ENCODE measurements at places on chromosomes 2 and 18.

- DNase-seq, result no peak
Measured at GRCh38 chr2:207188626-207189419, 23.1 kb upstream of the KLF7 start.

DNA sequence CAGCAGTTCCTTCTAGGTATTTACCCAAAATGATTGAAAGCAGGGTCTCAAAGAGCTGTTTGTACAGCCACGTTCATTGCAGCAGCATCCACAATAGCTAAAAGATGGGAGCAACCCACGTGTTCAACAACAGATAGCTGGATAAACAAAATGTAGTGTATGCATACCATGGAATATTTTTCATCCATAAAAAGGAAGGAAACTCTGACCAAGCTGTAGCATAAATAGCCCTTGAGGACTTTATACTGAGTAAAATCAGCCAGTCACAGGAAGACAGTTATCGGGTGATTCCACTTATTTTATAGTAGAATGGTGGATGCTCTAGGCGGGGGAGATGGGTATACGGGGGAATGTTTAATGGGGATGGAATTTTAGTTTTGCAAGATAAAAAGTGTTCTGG is 7.5 kb downstream of the TRAPPC12 start:
- DNase-seq, result no peak

DNA sequence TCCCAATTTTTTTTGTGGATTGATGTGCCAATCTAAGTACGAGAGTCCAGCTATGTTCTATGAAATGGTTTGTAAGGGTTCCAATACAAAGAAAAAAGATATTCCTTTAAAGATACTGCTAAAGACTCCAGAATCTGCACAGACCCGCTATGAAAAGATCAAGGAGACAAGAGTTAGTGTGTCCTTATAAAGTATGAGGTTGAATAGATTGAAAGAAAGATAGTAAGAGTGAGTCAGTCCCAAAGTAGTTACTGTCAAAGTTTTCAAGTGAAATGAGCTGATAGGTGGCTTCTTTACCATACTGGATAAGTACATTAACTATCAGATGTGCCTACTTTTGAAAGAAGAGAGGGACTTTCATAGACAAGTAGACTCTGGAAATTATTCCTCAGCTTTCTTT is 17.9 kb upstream of the EHBP1 start:
- DNase-seq, result no peak

GRCh38 chr2:231306791-231307393 is 88.6 kb upstream of the B3GNT7 start:
- DNase-seq, result no peak

DNA sequence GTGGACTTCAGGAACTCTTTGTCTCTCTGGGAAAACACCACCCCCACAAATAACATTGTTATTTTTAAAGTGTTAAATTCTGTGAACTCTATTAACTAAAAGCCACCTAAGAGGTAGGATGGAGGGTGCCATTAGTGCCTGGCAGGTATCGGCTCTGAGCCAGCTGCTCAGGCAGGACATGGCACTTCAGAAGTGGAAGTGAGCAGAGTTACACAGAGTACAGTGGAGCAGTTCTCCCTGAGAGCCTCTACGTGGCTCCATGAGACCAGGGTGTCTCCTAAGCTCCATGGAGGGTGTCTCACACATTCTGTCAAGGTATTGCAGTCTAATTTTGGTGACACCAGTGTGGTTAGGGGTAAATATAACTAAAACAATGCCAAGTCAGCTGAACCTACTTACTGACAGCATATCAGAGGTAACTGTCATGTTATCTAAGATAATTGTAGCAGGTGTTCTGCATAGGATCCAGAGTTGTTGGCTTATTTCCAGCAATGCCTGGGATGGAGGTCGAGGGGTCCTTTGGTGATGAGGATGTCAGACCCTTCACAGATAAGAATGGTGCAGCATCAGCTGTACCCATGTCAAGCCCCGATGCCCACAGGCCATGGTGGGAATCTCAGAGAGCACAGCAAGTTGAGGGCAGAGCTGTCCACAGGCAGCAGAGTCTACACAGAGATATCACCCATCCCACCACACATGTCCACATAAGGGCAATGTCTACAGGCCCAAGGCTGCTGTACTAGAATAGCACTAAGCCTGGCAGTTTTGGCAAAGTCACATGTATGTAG is 8.6 kb upstream of the MALL start:
- DNase-seq, result no peak

GRCh38 chr2:108806371-108807113 is 20.0 kb downstream of the CCDC138 start:
- DNase-seq, result no peak

GRCh38 chr2:73823916-73824523 is 4.7 kb upstream of the STAMBP start:
- DNase-seq, result no peak

DNA sequence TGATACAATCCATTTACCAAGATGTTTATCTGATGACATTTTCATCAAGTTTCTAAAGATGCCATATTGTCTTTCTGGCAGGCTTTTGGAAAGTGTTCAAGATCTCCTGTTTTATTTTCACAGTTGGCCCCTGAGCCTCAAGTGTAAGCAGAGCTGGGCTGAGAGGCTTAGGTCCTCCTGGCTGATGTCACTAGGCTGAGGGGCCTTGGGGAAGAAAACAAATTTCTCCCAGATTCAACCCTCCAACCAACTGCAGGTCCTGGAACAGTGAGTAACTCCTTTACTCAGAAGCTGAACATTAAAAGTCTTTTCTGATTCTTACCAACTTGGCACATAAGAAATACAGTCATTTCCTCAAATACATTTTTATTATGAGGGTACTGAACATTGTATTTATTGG is 14.9 kb upstream of the IL1RL1 start:
- no peak for DNase-seq

DNA sequence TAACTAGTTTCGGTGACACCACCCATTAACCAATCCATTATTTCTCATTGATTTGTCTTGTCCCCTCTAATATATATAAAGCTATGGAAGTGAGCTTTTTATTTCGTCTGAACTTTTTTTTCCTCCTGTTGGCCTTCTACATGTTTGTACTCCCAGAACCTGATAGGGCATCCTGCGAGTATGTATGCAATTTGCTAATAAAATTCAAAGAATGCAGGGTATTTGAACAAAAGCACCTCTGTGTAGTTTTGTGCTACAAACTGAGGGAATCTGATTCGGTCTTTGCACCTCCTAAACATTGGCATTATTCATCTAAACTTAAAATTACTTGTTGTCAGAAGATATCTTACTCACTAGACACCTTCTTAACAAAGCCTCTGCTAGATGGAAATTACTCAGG is 242.9 kb upstream of the TMEFF2 start:
- DNase-seq, result no peak

DNA sequence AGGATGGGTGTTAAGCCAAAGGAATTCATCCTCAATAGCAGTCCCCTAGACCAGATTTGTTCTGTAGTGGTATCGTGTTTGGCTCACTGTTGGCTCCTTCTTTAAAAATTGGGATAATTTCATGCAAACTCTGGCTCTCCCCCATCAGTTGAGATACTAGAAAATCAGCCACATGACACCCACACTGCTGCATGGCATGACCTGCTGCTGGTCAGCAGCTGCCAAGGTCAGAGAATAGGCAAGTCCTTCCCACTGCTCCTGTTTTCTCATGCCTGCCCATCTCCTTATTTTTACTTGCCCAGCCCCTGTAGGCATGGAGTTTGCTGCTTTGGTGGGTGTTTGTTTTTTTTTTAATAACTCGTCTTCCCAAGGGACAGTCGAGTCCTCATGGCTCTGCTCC is 1.0 kb upstream of the SNRNP200 start:
- DNase-seq, result no peak

- DNase-seq, result no peak
Measured at GRCh38 chr2:108403494-108403893, 25.7 kb downstream of the SULT1C4 start.

DNA sequence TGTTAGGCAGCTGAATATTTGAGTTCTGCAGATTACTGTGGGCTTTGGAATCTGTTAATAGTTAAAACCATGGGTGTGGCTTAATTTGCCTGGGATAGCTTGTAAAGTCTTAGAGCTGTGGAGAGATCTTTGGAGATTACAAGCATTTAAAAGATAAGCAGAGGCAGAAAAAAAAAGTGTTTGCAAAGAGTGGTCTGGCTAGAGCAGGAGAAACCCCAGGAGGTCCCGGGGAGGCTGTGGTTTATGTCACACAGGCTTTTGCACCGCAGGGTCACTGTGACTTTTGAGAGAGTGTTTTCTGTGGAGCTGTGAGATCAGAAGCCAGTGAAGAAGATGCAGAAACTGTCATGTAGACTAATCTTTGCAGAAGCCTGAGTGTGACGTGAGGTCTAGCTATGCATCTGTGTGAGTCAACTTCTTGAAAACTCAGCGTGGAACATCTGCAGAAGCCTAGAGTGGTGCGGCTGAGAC is 49.0 kb downstream of the SETBP1 start:
- DNase-seq, result no peak

- DNase-seq, result no peak
Measured at GRCh38 chr2:71671203-71671854, 218.0 kb downstream of the DYSF start.

- no peak for DNase-seq
Measured at GRCh38 chr2:25358249-25358815, 16.6 kb upstream of the DNMT3A start.

DNA sequence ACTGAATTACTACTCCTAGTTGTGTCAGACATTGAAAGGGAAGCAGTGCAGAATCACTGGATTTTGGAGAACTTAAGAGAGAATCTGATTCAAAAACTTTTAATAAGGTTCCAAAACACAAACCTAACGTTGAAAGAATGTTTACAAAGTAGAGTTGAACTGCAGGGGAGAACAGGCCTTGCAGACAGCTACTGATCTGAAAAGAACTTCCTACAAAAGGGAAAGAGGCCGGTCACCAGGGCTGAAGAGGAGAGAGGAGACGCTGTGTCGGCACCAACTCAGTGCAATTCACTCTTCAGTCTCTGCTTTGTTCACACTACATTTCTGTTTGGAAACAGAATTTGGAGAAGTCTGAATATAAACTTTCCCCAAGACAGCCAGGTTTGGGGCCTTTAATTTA is 124.0 kb downstream of the GAREM1 start:
- no peak for DNase-seq

GRCh38 chr2:59236723-59237122 is 995.6 kb upstream of the FANCL start:
- DNase-seq, result no peak

- no peak for DNase-seq
Measured at GRCh38 chr2:8719528-8719927, 37.7 kb downstream of the ID2 start.

GRCh38 chr2:64423303-64423702 is 30.7 kb upstream of the LGALSL start:
- no peak for DNase-seq

DNA sequence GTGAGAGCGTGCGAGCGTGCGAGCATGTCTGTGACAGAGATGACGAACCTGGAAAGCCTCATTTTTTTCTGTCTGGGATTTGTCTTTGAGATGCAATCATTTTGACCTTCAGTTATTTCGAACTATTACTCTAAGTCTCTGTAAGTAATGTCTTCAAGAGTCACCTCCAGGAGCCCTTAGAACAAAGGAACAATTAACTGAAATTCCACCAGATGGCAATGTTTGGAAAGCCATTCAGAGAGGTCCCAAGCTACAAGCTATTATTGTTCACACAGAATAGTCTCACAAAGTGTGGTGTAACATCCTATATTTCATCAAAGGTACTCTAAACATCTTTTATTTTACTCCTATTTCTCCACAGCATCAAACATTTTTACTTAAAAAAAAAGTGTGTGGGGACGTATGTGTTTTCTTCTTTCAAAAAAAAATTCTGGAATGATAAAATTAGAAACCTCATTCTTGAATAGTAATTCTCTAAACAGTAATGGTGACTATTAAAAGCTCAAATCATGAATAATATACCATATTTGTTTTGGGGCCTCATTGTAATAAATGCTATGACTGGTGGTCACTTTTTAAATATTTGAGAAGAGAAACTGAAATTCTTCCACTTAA is 35.1 kb upstream of the MAPRE2 start:
- DNase-seq, result no peak

GRCh38 chr2:70516596-70516995 is 37.0 kb downstream of the TGFA start:
- no peak for DNase-seq

- DNase-seq, result no peak
Measured at GRCh38 chr2:121456325-121456724, 74.4 kb upstream of the RNU4ATAC start.

- DNase-seq, result no peak
Measured at GRCh38 chr2:235934059-235934773, 234.0 kb downstream of the GBX2 start.

DNA sequence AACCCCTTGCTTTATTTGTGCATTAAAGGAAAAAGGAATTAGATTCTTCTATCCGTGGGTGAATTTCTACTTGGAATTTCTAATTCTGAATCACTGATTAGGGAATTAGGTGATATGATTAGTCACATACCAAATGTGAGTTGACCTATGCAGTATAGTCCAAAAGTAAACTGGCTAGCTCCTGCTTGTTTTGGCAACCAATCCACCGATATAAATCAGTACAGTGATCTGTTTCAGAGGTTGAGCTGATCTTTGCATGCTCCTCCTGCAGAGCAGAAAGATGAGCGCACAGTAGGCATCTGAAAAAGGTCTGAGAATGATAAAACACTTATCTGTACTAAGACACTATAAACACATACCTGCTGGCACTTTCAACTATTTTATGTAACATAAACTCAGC is 86.6 kb downstream of the LRP1B start:
- no peak for DNase-seq

DNA sequence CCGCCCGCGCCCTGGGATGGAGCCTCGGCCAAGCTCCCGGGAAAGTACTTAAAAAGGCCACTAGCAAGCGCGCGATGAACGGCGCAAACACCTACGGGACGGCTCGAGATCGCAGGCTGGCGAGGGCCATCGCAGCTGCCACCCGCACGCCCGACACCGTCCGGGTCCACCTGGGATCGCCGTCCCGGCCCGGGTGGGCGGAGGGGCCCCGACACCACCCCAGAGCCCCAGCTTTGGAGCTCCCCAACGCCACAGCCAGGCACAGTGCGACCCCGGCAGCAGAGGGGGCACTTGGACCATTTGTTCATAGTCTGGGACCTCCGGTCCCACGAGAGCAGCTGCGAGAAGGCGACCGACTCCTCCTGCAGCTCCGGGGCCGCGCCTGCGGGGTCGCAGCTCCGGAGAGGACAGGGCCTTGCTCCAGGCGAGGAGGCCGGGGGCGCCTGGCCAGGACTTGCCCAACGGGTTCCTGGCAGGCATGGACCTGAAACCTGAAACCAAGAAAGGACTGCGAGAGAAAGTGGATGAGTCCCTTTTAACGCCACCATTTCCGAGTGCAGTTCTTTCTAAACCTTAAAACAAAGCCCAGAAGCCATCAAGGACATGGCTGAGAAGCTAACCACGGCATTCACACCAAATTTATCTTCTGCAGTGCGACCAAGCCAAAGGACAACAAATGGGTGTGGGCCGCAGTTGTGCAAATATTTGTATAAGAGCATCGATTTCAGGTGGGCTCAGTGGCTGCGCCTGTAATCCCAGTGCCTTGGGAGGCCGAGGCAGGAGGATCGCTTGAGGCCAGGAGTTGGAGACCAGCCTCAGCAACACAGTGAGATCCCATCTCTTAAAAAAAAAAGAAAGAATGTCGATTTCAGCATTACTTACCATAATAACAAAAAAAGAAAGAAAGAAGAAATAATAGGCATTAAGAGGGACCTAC is 54.0 kb upstream of the IMP4 start:
- DNase-seq, result no peak

- DNase-seq, result no peak
Measured at GRCh38 chr2:189851174-189851826, 67.0 kb downstream of the PMS1 start.
